ENCODE measurements at places on chromosomes 4 and X.
A peak's percentile ranks its signal among the peaks of the same experiment; 100 is the strongest.

DNA sequence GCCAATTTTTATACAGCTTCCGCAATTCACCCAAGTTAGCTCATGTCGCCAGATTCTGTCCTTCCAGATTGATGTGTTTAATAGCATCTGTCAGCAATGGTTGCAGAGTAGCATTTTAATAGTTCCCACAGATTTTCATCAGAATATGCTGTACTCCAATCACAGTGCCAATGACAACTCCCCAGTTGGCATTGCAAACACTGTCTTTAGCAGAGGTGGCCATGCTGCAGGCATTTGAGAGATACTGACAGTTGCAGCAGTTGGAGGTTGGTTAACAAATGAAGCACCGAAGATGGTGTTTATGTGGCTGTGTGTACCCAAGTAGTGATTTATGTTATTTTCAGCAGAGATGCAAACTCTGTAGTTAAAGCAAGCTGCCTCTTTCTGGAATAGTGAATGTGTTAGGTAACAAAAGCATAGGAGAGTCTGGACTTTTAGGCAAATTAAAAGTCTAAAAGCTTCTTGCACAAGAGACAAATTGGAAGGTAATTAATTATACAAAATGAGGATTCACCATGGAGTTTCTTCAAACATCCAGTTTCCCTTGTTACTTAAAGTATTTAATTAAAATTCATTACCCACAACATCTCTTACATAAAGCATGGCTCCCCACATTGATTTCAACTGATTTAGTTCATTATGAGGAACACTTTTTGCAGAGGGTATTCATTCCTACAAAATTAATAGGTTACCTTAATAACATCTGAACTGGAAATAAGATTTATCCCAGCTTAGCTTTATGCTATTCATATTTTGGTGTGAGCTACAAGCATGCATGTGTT lies 65.2 kb downstream of the PARM1 start:
- ATAC-seq, result no peak

DNA sequence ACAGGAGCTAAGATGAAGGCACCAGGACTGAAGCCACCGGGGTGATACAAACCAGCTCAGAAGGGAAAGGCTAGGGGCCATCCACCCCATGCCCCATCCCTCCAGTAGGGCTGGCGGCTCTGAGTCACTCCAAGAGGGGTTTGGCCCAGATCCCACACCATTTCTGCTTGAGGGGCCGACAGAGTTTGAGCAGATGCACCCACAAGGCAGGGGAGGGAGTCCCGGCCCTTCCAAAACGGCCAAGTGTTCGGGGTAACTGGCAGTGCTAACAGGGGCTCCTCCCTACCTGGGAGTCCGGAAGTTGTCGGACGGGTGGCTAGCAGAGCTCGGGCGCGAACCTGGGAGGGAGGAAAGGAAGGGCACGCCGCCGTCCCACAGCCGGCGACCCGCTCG lies 412 bp downstream of the SLC10A3 start:
- peak; percentile 14 for ATAC-seq

- no peak for ATAC-seq
Observed at GRCh38 chrX:41665686-41666085, 23.1 kb upstream of the GPR34 start.

DNA sequence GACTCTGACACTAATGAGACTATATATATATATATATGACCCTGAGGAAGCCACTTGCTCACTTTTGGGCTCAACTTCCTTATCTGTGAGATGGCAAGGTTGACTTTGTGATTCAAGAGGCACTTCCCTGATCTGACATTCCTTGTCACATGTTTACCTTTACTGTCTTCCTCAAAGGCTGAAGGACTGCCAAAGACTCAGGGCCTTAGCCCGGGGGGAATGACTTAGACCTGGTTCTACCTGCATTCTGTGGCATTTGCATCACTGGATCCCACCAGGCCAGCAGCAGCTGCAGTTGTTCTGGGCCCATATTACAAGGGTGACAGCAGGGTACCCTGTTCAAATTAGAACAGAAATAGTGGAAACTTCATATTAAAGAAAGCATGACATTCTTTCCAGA lies 3.1 kb upstream of the HS6ST2 start:
- no peak for ATAC-seq

DNA sequence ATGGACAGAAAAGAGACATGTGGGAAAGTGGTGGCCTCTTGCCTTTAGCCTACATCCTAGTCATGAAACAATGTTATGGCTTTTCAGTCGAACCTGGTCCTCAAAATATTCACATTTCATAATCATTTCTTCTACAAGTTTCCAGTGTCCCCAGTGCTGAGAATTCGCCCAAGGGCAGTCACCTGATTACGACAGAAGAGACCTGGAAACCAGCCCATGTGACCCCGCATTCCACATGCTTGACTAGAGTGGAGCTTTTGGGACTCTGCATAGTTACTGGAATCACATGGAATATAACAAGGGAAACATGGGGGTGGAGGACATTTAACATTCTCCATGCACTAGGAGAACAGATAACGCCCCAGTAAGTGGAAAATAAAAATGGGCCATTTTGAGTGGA lies 100.1 kb downstream of the PPARGC1A start:
- no peak for ATAC-seq

- no peak for ATAC-seq
Observed at GRCh38 chr4:139142087-139142486, 34.9 kb downstream of the ELF2 start.

DNA sequence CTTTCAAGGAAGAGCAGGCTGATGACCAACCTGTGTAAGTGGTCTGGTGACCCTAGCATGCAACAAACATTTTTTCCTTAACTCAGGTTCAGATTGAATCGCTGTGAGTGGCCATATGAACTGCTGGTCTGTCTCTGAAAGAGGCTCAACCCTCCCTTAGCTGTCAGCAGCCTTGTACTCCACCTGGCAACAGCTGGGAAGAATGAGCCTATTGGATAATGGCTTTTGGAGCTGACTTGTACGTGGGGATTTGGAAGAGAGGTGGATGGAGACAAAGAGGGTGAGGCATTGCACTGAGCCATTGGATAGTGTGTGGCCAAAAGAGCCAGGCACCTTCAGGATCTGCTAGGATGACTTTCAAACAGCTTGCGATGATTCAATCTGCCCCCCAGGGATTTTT lies 35.7 kb upstream of the BMP15 start:
- no peak for ATAC-seq

GRCh38 chrX:143788265-143788664 lies 67.7 kb upstream of the SPANXN2 start:
- ATAC-seq, result no peak

GRCh38 chr4:48986654-48987164 lies 634 bp downstream of the CWH43 start:
- ATAC-seq, result no peak

GRCh38 chrX:100819534-100819836 lies 706 bp upstream of the CSTF2 start:
- ATAC-seq, result no peak

GRCh38 chr4:157219711-157220370 lies 687 bp upstream of the GRIA2 start:
- no peak for ATAC-seq

DNA sequence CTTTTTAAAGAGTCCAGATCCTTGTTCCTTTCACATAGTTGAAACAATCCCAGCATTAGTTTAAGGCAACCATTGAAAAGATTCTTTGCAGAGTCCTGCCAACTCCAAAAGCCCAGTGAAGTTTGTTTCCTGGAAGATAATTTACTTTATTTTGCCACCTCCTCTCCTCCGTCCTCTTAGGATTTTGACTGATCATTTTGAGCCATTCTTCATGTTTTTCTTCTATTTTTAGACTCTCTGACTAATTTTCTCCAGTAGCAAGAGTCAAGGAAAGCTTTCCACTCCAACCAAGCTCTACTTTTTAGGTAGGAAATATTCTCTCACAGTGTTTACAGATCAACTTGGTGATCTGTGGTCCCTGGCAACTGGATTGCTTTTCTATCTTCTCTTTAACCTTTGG lies 10.3 kb downstream of the NCBP2L start:
- no peak for ATAC-seq

GRCh38 chrX:115259238-115259875 lies 25.5 kb upstream of the LRCH2 start:
- no peak for ATAC-seq

GRCh38 chr4:1797861-1798579 lies 4.9 kb downstream of the FGFR3 start:
- ATAC-seq, result no peak

DNA sequence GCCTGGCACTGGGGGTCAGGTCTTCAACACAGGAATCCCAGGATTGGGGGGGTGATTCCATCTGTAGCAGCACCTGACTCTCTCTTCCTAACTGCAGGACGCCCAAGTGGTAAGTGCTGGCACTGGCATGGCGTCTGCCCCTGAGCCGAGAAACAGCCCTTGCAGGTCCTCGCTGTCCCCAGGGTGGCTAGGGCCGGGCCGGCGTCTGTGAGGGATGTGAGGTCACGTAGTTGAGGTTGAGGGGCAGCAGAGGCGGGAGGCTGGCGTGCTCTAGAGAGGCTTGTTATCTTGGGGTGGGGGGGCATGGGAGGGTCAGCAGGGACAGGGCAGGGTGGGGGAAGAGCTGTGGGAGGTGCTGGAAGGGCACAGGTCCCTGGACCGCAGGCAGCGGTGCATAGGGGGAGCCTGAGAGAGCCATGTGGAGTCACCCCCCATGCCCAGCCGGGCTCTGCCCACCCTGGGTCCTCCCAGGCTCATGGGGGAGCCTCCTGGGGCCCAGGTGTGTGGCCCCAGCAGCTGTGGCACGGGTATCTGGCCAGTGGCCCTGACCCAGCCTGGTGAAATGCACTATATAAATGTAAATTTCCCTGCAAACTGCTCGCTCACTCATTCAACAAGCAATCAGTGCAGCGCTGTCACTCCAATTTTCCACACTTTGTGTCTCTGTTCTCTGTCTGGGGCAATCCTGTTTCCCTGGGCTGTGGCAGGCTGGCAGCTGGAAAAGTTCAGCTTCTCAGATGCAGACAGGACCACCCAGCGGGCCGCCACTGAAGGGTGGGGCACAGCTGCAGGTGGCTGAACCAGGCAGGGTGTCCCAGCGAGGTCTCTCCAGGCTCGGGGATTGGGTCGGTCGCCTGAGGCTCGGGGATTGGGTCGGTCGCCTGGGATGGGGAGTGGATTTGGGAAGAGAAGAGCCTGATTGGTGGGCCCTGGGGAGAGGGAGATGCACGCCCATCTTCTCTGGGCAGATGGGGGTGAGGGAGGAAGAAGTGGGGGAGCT lies 102.2 kb upstream of the NKX1-1 start:
- ATAC-seq, result no peak

- ATAC-seq, result no peak
Observed at GRCh38 chr4:141788169-141788915, 152.0 kb downstream of the IL15 start.

All from esophagus mucosa (tissue), 1 donor.